DMS153 (cell line): ENCODE measurements at places on chromosomes 5 and 9.
A peak's percentile ranks its signal among the peaks of the same experiment; 100 is the strongest.

DNA sequence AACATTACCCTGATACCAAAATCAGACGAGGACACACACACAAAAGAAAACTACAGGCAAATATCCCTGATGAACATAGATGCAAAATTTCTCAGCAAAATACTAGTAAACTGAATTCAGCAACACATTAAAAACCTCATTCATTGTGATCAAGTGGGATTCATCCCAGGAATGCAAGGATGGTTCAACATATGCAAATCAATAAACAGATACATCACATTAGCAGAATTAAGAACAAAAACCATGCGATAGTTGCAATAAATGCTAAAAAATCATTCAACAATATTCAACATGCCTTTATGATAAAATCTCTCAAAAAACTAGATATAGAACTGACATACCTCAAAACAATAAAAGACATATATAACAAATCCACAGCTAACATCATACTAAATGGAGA is 36.9 kb upstream of the TNPO1 start:
- DNase-seq, result no peak

DNA sequence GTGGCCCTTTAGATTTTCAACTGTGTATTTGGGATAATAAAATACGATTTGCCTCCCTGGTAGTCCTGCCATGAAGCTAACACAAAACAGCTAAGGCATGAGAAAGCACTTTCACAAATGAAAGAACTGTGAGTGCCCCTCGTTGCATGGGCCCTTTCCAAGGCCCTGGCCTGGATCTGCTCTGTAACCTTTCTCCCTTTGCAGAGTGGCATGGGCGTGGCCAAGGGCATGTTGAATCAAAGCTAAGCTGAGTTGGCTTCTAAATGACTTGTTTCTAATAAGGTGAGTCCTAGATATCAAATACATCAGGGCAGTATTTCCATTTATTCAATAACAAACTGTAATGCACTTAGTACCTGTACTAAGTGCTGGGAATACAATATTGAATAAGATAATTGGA is 78.7 kb upstream of the PTPN3 start:
- no peak for DNase-seq

- DNase-seq, result no peak
Observed at GRCh38 chr9:127495884-127496555, 44.7 kb downstream of the LRSAM1 start.

DNA sequence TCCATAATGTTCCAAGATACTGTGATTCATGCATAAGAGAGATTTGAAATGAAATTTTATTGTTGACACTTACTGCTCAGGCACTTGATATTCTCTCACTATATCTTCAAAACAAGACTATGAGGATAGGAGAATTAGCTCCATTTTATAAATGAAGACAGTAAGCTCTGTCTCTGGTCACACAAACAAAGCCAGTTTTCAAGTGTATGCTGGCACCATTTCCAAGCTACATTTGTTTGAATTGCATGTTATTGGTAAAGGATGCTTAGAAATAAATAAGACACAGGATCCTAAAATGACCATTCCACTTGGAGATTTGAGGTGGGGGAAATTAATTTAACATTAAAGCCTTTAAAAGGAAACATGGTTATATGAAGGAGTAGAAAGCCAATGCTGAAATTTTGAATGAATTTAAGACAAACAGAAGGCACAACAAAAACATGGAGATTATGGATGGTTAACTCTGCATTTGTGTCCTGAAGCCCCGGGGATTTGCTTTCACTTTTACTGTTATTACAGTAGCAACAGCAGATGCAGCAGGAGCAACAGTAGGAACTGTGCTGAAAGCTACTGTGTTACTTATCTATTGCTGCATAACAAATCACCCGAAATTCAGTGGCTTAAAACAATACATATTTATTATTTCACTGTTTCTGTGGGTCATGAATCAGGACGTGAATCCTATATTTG is 79.7 kb upstream of the ASTN2 start:
- no peak for DNase-seq

GRCh38 chr9:95876595-95876994 is 1.1 kb downstream of the ERCC6L2 start:
- no peak for DNase-seq

- no peak for DNase-seq
Observed at GRCh38 chr9:76637416-76637815, 126.8 kb upstream of the PCA3 start.

DNA sequence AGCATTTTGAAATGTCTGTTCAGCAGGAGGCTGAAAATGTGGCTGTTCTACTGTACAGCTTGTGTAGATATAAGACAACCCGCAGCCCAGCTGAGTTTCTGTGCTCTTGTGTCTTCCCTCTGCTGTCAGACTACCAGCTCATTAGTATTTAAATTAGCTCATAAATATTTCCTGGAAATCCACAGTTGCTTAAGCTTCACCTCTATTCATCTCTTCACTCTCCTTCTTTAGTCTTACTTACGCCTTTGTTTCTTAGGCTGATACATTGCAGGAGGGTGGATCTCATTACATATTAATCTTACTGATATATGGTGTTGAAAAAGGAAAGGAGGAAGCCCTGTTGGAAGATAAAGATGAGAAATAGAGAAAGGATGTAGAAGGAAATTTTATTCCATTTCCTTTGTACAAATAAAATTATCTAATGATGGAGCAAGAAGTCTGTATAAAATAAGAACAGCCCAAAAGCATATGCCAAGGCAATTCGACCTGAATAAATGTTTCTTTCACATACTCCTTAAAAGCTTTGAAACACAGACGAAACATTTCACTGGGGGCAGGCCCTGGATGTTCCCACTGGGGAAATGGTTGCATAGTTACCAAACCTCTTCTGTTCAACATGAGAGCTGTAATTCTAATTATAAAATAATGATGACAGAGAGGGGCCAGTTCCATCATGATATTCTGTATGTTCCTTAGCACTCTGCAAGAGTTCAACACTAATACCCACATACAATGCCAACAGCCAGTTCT is 111.8 kb upstream of the APC start:
- no peak for DNase-seq

DNA sequence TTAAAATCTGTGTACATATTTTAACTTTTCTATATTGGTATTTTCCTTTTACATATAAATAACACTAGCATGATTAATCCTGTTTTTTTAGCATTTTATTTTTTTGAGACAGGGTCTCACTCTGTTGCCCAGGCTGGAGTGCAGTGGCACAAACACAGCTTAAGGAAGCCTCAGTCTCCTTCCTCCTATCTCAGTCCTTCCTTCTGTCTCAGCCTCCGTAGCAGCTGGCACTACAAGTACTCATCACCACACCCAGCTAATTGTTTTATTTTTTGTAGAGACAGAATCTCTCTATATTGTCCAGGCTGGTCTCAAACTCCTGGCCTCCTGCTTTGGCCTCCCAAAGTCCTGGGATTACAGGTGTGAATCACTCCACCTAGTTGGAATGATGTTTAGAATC is 1.5 kb upstream of the C5orf24 start:
- DNase-seq, result no peak

GRCh38 chr5:56983593-56984361 is 31.9 kb upstream of the MIER3 start:
- no peak for DNase-seq

GRCh38 chr5:179438461-179438860 is 93.2 kb upstream of the ADAMTS2 start:
- no peak for DNase-seq

DNA sequence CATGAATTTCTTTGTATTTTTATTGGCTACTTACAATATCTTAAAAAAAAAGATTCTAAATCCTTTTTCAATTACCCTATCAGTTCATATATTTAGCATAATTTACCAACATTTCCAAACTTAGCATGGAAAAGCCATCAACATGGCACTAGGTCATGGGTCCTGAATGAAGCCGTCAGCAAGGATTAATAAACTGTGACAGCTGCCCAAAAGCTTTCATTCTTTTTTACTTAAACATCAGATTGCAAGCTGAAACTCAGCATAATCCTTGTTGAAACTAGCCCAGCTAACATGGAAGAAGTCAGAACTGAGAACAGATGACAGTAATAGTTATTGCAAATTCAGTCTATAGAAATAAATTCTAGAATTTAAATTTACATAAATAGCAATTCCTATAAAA is 209.8 kb downstream of the ADAMTS6 start:
- DNase-seq, result no peak

DNA sequence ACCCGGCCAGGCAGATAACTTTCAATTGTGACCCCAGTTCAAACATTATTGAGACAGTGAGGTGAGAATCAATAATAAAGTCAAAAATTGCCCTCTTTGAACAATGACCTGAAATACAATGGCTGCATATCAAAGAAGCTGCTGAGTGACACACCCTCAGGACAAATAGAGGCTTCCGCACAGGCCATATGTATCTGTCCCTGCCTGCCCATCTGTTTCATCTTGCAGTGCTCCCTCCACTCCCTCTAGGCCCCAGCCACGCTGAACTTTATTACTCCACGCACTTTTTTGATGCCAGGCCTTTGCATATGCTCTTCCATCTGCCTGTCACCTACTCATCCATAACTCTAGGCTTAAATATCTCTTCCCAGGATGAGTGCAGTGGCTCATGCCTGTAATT is 15.9 kb upstream of the PFDN1 start:
- DNase-seq, result no peak

DNA sequence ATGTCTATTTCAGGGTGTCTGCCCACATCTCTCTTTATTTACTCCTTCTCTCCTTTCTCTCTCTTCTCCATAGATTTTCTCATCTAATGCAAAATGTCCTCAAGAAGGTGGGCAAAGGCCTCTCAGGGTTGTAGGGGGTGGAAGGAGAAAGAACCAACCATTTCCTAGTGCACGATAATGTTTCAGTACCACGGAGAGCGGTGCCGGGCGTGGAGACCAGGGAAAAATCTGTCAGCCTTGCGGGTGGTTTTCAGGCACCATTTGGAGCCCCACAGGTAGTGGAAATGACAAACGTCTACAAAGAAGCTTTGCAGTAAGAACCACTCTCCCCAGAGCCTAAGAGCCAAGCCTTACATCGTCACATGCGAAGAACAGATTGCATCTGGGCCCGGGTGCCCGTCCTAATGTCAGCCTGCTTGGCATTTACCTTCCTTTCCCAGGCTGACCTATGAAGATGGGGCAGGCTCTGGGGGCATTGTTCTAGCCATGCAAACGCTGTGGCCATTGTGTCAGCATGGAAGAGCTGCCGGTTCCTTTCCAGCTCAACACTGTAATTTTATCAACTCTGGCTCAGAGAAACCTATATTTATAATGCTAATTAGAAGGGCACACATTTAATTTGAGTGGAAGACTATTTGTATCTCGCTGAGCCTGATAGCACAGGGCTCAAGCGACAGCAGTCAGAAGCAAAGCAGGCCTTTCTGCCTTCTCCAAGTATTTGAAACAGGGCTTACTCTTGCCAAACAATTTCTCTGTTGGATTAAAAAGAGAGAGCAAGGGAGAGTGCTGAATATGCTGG is 430.1 kb upstream of the WWC1 start:
- DNase-seq, result no peak

DNA sequence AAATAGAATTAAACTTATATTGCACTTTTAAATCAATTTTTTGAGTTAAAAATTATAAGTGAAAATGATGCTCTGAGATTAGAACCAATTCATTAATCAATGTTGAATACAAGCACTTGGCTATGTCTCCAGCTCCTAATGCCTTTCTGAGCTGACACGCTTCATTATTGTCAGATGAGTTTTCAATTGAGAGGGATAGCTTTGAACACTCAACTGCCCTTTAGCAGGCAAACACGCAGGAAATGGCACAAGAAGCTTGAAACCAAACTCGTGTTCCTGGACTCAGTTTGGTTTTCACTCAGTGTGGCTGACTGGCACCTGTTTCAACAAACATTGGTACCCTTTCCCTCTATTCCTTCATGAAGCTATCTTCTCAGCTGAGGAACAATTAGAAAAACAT is 109.8 kb downstream of the MCTP1 start:
- DNase-seq, result no peak

DNA sequence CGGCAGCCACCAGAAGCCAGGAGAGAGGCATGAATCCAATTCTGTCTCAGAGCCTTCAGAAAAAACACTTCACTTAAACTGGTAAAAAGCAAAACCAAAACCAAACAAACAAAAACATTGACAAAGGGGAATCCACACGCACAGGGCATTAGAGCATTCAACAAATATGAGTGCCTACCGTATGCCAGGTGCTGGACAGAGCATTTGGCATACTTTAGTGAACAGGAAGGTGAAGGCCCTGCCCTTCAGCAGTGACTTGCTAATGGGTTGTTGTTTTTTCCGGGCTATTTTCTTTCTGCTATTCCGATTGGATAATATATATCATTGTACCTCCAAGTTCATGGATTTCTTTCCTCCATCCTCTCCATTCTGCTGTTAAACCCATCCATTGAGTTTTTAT is 71.7 kb upstream of the RUFY1 start:
- DNase-seq, result no peak

- DNase-seq, result no peak
Observed at GRCh38 chr5:142046191-142046590, 33.4 kb upstream of the GNPDA1 start.

- DNase-seq, result no peak
Observed at GRCh38 chr5:72243706-72244105, 76.3 kb downstream of the MRPS27 start.

DNA sequence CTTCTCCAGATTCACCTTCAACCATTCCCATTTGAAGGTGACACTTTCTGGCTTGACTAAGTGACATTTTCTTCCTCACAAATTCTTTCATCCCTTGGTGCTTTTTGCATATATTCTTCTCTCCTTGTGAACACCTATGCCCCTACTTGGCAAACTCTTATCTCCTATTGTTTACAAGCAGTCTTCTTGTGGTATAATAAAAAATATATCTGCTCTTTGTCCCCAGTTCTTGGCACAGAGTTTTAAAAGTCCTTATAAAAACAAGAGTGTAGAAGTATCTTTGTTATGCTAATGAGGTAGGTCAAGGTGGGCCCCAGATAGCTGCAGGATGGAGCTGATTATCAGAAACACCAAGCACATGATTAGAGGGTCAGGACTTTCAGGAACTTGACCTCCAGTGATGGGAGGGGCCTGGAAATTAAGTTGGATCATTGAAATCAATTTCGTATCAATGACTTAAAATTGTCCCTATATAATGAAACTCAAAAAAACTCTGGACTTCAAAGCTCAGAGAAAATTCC is 38.0 kb downstream of the TMEM161B start:
- no peak for DNase-seq

DNA sequence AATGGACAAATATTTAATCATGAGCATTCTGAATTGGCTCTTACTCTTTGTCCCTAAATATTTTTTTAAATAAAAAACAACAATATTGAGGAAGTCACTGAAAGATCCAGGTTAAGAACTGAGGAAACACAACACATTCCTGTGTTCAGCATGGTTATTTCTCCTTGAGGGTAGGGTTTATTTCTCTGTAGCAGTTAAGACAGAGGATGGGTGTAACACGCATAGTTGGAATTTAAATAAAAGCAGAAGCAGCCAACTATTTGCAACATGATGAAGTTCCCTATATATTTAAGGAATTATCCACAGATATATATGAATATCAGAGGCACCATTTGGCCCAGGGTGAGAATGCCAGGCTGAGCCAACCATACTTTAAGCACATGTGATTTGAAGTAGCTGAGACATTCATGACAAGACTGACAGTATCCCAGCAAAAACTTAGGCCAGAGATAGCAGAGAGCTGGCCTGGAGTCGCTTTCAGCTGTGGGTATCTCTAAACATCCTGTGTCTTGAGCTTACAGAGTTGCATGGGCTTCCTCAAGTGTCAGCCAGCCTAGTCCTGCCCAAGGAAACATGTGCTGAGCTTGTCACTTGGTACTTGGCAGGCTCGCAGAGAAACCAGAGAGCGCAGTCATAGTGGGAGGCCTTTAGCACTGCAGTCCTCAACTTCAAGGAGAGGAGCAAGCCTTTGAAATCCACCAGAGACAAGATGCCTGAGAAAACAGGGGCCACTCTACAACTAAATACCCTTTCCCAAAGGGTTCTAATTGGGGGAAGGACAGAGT is 43.6 kb downstream of the SEMA5A start:
- no peak for DNase-seq

- peak; percentile 80 for DNase-seq
Observed at GRCh38 chr5:6827526-6828219, 114.4 kb downstream of the TENT4A start.
